ENCODE measurements at places on chromosomes 6 and 20.

DNA sequence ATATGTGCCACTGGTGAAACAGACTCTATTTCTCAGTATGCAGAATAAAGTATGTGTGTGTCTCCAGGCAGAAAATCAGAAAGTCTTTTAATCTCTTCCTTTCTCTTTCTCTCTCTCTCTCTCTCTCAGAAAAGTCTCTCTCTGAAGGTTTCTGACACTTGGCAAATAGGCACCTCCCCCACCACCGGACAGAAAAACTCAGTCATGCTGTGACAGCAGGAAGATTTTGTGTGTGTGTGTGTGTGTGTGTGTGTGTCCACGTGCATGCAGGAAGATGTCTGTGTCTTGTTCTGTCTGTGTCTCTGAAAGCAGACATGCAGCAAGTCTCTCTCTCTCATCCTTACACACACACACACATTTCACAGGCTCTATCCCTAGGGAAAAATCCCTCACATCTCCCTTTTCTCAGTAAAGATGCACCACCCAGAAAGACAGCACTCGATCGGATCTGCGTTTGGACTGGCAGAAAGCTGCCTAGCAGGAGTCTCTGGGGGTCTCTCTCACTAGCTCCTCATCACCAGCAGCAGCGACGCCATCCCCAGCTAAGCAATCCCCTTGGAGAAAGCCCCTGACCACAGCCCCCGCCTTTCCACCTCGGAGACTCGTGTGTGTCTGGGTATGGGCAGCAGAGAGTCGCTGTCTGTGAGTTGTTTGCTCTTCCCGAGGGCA is 98.3 kb downstream of the EDN3 start:
- no peak for DNase-seq

DNA sequence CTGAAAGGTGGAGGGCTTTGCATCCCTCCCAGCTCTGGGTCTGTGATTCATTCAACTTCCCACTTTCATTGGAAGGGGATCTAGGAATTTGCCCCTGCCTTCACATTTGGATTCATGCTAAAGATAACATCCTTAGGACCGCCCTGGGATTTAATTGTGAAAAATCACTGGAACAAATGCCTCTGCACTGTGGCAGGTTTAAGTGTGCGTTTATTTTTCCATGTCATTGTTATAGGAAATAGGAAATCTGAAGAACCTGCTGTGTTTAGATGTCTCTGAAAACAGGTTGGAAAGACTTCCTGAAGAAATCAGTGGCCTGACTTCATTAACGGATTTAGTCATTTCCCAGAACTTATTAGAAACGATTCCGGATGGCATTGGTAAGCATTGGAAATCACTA is 104.7 kb downstream of the LRRC1 start:
- DNase-seq, result no peak

- no peak for DNase-seq
Observed at GRCh38 chr20:16434062-16434664, 139.1 kb downstream of the KIF16B start.

DNA sequence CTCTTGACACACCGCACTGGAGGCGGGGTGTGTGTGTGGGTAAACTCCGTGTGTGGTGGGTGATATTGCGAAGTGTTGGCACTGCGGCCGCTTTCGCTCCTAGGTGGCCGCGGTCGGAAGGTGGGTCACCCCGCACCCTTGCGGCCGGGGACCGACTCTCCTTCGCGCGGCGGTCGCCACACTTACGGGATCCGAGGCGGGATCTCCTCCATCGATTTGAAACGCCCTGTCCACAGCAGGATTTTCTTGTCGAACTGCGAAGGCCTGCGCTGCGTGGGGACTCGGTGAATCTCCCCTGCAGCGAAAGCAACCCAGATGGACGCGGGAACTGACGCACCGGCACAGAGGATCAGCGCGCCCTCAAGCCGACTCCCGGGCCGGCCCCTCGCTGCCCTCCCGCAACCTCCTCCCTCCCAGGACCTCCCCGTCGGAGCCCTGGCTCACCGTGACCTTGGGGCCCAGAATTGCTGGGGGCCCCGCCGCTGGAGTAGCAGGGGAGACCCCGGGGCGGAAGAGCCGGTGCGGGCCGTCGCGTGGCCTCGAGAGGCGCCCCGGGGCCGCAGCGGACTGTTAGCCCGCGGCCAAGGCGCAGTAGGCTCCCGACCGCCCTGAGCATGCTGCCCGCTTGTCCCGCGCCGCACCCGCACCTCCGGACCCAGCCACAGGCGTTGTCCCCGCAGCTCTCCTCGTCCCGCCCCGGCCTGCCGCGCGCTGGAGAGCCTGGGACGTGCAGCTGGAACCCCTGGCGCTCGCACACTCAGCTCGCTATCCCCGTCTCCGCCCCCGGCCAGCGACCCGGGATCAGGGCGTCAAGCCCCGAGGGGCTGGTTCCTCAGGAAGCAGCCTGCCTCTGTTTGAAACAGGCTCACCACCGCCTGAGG is at the start of gene FAM162B:
TSS of gene FAM162B (minus strand) at position 759 of the 881 bp plus-strand sequence. CDS start at position 616, 143 bp downstream.
- no peak for DNase-seq

- no peak for DNase-seq
Observed at GRCh38 chr20:26243731-26244130, 547.1 kb upstream of the ZNF337 start.

GRCh38 chr6:38974389-38975151 is 74.0 kb upstream of the GLP1R start:
- DNase-seq, result no peak

- DNase-seq, result no peak
Observed at GRCh38 chr6:82963191-82963925, 102.3 kb downstream of the UBE3D start.

- peak; percentile 71 for DNase-seq
Observed at GRCh38 chr6:135535989-135536414, 38.5 kb upstream of the AHI1 start.

GRCh38 chr6:47111685-47112084 is 69.6 kb upstream of the ADGRF1 start:
- DNase-seq, result no peak

DNA sequence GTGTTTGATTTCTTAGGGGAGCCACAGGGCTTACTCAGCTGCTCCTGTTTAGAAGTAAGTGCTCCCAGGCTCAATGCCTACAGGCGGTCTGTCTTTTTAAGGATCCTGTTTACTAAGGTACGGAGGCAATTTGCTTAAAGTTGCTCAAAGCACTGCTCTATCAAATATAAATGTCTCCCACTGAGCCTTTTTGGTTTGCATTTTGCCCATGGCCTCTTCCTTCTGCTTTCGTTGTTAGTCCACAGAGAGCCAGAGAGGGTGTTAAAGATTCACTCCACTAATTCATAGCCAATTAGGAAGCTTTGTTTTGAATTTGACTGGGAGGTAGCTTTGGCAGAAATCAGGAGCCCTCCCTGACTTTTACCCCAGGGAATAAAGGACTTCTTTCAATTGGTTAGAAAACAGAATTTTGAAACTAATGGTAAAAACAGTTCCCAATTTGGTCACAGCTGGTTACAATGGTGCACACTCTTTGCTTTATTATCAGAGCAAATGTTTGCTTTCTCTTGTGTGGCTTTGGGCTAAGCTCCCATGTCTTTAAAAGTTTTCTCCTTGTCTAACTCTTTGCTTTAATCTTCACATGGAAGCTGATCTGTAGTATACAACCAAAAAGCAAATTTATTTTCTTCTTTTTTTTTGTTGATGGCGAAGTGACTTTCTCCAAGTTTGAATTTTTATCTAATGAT is 126.2 kb downstream of the IMPG1 start:
- DNase-seq, result no peak

DNA sequence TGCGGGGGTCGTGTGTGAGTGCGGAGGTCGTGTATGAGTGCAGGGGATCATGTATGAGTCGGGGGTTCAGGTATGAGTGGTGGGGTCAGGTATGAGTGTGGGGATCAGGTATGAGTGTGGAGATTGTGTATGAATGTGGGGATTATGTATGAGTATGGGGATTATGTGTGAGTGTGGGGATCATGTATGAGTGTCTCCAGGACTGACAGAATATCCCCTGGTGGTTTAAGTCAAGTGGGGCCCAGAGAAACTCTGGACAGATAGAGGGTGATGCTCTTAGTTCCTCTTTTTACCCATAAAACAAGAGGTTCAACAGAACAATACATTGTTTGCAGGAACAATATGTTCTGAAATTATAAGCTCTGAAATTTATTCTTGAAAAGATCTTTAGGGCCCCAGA is 131.9 kb downstream of the UST start:
- DNase-seq, result no peak

DNA sequence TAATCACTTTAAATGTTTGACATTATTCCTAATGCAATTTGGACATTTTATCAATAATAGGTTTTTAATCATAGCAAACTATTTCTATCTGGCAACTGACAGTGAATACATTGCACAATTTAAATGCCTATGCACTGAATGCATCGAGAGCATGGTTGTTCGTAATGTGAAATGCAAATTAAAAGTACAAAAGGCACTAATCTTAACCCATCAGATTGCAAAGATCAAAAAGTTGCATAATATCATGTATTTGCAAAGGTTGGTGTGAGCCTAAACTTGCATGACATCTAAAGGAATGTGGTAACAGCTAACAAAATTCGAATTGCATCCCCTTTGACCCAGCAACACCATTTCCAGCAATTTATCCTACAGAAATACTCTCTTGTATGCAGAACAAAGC is 469.9 kb upstream of the IRAK1BP1 start:
- no peak for DNase-seq

- DNase-seq, result peak; percentile 28
Observed at GRCh38 chr6:36492092-36492491, 49.3 kb downstream of the KCTD20 start.

GRCh38 chr20:20782231-20782630 is 69.8 kb upstream of the RALGAPA2 start:
- no peak for DNase-seq
